ENCODE measurements at places on chromosomes 7 and 10.

DNA sequence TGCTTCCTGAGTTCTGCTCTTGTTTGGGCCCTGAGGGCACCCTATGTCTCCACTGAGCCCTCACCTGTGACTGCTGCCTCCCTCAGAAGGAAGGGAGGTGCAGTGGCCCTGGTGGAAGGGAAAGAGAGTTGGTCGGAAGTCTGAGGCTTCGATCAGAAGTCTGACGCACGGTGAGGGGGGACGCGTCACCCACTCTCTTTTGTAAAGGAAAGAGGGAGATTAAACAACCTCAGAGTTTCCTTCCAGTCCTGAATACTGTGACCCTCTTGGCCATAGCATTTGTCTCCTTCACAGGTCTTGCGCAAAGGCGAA, 31.4 kb upstream of the TRIM8 start:
- DNase-seq, result no peak

- DNase-seq, result no peak
These were observed 366.2 kb downstream of the PCDH15 start for GRCh38 chr10:54434782-54435181.

GRCh38 chr10:132303361-132304115, 4.2 kb downstream of the STK32C start:
- no peak for DNase-seq

DNA sequence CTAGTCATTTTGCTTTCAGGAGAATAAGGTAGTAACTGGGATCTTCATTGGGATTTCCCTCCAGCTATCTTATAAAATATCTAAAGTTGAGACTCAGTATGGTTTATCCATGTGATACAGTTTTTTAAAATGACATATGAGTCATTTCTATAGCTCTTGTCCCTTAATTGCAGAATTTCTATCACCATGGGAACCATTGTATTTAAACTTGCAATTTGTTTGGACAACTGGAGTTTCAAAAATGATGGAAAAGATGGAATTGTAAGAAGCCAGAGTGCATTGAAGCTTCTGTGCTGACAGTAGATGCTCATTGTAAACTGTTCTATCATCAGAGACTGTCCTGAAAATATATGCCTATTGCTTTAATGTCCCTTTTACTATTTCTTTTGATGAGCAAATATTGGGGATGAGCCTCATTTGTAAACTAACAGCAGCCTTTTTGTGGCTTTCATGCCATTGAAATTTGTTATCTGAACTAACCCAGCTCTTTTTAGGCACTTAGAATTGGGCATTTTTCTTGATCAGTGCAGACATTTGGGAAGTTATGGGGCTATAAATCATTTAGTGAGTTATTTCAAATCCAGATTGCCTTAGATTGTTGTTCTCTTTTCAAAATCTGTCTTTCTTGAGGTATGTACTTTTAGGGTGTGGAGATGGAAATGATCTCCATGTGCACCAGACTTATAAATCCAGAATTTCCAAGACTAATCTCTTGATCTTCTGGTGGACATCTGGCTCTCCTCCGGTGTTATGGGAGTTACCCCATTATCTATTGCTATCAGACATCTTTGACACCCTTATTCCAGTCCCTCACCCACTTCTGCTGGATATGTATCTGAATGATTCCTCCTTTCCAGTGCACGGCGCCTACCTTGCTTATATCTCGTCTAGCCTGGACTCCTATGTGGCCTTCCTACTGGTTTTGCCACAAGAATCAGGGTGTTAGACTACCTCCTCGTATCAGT, 159.0 kb downstream of the SND1 start:
- DNase-seq, result no peak

DNA sequence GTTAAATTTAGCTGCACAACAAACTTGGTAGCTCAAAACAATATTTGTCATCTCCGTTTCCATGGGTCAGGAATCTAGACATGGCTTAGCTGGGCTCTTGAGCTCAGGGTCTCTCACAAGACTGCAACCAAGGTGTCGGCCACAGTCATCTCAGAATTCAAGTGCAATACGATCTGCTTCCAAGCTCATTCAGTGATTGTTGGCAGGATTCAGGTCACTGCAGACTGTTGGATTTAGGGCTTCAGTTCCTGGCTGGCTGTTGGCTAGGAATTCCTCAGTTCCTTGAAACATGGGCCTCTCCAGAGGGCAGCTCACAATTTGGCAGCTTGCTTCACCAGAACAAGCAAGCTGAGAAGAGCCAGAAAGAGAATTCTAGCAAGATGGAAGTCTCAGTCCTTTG, 17.5 kb upstream of the CHST3 start:
- DNase-seq, result no peak

- no peak for DNase-seq
These were observed 66.6 kb downstream of the PLXNA4 start for GRCh38 chr7:132509643-132510042.

DNA sequence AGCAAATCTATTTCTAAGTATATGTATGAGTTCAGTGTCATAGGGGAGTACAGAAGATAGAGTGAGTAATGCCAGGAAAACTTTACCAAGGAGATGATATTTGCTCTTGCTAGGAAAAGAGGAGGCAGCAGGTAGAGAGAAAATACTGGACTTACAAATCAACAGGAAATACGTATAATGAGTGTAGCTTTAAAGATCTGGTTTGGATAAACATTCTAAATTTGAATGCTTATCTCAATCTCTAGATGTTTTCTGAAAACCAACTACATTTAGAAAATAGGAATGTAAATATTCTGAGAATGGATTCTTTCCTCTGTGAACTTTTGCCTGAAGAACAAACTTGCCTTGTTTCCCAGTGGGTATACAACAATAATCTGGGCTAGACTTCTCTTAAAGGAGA, 46.9 kb upstream of the GNAI1 start:
- no peak for DNase-seq

DNA sequence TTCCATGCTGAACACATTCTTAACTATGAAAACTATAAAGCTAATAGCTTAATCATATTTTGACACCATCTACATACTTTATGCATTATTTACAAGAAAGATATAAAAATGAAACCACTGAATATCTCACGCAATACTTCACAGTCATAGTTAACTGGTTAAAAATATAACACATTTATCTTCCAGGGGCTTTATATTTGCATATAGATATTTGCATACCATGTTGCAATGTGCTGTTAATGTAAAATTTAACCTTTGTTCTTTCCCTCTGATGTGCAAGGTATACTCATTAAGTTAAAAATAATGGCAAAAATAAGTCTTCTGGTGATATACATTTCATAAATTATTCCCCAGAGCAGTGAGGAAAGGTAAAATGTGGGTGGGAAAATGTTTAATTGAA, 76.9 kb upstream of the MGMT start:
- DNase-seq, result no peak

DNA sequence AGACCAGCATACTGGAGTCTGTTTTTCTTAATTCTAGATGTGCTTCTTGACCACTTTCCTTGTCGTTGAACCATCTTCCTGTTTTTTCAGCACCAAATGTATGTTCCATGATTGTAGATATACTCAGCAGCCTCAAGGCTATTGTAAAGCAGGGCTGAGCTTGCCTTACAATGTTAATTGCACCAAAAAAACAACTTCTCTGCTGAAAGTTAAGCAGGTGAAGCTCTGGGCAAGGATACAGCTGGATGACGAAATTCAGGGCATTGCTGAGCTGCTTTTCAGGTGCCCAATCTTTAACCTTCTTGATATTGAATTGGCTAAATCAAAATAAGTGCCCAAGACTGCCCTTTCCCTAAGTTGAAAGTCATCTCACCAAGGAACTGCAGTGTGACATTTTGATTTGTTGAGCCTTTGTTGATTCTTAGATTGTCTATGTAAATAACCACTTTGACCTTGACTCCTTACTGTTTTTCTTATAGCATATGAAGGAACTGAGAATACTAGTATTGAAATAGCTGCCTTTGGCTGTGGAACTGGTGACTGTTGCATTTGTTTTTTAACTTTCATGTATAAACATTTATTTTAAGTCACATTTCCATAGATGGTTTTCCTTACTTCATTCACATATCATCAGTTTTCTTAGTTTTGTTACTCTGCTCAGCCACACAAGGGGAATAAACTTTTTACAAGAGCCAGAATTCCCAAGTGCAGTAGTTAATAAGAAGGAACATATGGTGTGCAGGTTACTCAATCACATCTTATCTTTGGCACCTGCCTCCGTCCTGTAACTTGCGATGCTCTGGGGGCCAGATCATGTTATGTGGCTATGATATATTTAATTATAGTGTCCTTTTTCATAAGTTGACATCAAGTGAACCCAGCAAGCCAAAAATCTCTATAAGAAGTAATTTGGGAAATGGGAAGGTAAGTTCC, 3.1 kb downstream of the AHCYL2 start:
- DNase-seq, result no peak

DNA sequence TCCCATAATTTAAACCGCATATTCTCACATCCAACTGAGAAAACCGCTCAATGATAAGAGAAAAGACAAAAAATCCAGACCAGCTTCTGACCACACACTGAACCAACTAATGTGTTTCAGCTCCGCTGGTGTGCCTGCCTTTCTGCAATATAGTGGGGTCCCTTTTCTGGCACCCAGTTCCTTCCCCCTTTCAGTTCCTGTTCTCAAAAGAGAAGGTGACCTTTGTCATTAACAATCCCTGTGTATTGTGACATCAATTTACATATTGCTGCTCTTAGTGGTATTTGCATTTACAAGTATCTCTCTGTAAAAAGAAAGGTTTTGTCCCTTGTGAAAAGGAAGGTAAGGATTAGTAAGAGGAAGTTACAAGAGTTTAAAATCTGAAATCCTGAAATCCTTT, 1.4 kb downstream of the PPP1R17 start:
- DNase-seq, result no peak

- no peak for DNase-seq
These were observed 7.8 kb downstream of the SUN1 start for GRCh38 chr7:840001-840600.

DNA sequence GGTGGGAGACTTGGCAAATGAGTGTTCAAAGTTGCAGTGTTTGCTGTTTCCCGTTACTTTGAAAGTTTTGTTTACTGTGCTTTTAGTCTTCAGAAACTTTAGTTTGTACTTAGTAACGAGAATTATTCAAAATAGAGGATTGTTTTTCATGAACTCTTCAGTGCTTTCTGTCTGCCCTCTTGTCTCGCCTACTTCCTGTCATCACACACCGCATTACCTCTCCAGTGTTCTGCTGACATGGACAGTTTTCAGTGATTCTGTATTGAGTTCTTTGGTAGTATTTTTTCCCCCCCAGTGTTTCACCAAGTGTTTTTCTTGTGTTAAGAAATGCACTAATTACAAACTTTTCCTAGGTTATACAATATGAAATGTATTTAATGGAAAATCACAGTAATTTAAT, 207.0 kb downstream of the MLLT10 start:
- no peak for DNase-seq

All from fibroblast of the aortic adventitia (primary cell).